Dermis blood vessel endothelial cell (primary cell): ENCODE measurements at places on chromosomes 11 and 22.

- DNase-seq = no peak
These were observed 58.5 kb downstream of the CCDC34 start for GRCh38 chr11:27304514-27304913.

GRCh38 chr11:116775975-116776374, 3.2 kb upstream of the BUD13 start:
- DNase-seq = no peak

- no peak for DNase-seq
These were observed 570.3 kb downstream of the MN1 start for GRCh38 chr22:27231266-27231665.

GRCh38 chr11:96260532-96260931, 82.5 kb downstream of the MAML2 start:
- DNase-seq = no peak

- peak; percentile 67 for DNase-seq
These were observed 84.1 kb downstream of the NXPE2 start for GRCh38 chr11:114762408-114762807.

DNA sequence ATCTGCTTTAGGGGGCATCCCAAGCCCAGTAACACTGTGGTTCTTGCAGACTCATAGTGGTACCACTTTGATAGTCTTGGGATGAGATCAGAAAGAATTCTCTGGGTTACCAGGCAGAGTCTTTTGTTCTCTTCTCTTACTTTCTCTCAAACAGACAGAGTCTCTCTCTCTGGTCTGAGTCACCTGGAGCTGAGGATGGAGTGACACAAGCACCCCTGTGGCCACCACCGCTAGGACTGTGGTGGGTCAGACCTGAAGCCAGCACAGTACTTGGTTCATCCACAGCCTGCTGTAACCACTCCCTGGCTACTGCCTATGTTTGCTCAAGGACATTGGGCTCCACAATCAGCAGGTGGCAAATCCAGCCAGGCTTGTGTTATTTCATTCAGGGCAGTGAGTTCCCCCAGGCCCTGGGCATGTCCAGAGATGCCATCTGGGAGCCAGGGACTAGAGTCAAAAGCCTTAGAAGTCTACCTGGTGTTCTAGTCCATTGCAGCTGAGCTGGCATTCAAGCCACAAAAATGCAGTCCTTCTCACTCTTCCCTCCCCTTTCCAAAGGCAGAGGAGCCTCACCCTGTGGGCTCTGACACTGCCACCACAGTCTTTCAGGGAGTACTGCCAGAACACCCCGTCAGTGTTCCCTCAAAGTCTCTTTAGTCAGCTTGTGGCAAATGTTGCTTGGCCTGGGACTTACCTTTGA, 29.9 kb downstream of the ENDOD1 start:
- no peak for DNase-seq

DNA sequence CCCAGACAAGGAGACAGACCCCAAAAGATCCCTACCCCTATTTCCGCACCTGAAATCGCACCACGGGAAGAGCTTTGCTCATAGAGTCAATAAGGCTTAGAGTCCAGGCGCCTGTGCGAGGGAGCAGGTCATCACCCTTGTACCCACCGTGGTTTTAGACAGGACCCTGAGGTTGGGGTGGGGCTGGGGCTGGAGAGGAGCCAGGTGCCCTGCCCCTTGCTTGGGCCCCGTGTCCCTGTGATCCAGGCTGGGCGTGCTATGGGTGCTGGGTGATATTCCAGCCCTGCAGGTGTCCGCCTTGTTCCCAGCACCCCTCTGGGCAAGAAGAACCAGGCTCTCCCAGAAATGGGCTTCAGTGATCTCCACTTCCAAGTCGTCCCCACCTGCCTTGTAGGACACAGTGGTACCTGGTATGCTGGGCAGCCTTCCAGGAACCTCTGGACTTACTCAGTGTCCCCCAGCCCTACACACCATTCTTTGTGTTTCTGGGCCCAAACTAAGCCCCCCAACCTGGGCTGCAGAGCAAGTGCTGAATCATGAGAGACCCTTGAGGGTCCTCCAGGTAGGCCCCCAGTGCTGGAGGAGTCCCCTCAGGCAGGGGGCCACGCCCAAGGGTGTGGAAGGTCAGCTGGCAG, 4.5 kb downstream of the CD81 start:
- no peak for DNase-seq

GRCh38 chr11:124920870-124921609, 2.0 kb downstream of the HEPN1 start:
- peak; percentile 84 for DNase-seq

DNA sequence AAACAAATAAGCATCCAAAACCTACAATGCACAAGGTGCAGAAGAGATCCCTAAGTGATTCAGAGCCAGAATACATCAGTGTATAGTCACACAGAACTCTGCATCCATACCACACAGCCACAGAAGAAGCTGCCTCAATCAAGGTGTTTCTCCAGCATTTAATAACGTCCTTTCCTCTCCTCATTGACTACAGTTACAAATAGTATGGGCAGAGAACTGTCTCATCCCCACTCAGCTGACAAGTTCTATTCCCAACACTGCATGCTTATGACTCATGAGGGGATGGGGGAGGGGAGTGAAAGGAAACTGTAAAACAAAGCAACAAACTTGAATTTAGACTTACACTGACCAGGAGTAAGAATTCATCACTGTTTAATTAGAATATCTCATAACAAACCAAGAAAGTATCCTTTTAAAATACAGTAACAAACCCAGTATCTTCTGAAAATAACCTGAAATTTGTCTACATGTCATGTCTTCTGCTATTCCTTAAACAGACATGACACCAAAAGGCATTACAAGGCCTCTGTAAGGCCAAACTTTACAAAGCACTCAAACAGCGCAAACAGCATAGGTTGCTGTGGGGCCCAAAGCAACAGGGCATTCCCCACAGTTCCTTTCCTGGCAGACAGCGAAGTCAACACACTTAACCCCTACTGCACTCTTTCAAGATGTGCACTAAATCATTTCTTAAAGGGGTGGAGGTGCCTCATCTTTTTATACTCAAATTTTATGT, 29.3 kb downstream of the CELF1 start:
- DNase-seq = peak; percentile 91

DNA sequence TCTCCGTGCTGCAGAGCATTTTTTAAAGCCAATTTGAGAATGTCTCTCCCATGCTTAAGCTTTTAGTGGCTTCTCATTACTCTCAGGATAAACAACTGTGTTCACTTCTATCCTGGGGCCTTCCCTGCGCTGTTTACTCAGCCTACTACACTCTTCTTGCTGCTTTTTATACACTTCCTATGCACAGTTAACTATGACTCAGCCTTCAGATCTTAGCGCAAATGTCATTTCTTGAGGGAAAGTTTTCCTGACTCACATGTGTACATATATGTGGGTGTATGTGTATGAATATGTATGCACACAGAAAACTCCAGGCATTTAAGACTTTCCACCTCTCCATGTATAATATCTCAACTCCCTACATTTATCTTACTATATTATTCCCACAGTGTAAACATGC, 9.8 kb downstream of the THAP12 start:
- DNase-seq = peak; percentile 86
